NCI-H1930 (cell line): ENCODE measurements at places on chromosomes 4 and X.
A peak's percentile ranks its signal among the peaks of the same experiment; 100 is the strongest.

DNA sequence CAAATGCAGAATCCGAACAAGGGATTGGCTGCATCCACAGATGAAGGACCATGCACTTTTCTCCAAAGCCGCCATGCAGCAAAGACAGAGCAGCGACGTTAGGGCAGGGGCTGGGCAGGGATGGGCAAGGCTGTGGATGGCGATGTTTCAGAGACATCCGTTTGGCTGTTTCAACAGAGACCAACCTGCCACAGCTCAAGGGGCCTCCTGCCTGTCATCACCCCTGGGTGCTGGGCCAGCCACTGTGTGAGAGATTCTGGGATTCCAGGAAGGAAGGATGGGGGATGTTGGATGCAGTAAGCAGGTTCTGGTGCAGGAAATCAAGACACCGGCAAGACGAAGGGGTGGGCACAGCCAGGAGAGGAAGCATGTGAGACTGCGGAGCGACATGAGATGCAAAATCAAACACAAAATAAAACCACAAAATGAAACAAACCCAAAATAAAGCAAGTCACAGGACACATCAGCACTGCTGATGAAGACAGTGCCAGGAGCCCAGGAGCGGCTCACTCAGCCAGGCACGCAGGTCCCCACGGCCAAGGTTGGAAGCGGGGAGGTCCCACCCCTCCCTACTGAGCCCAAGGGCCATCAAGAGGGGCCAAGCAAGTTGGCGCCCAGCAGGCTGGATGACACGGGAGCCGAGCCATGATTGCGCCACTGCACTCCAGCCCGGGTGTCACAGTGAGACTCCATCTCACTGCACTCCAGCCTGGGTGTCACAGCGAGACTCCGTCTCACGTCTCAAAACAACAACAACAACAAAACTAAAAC lies 68.1 kb downstream of the FAM53A start:
- DNase-seq, result no peak

DNA sequence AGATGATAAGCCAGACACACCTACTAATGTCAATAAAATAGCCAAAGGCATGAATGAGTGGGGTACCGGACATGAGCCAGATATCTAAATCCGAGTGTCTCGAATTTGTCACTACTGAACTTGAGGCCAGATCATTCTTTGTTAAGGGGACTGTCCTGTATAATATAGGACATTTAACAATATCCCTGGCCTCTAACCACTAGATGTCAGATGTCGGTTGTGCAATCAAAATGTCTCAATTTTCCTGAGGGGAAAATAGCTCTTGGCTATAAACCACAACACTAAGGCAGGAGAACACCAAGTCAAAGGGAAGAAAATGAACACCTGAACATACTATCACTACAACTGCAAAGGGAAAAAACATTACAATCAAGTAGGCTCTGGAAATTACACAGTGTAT lies 154.5 kb downstream of the GPM6A start:
- no peak for DNase-seq

DNA sequence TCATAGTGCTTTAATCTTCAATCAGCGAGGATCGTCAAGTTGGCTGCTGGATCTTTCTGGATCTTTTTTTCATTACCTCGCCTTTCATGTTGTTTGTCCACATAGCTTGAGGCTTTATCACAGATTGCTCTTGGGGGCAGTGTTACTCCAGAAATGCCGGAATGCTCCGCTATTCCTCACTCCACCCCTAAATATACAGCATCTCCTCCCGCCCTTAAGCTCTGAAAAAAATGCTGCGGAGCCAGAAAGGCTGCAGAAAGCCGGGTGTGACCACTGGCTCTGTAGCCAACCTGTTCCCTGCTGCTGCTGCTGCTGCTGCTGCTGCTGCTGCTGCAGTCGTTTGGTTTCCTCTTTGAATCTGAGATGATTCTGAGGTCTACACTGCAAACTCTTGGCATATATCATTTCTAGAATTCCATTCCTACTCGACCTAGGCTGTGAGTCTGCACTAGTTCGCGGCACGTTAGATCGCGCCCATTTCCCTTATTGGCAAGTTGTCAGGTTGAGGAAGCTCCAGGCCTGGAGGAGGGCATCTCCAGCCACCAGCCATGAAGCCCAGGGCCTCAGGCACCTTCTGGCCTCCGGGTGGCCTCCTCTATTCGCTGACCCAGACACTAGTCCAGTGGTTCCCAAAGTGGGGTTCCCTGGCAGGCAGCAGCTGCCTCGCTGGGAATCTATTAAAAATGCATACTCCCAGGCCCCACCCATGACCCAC lies 34.2 kb downstream of the WDR13 start:
- DNase-seq, result peak; percentile 46

DNA sequence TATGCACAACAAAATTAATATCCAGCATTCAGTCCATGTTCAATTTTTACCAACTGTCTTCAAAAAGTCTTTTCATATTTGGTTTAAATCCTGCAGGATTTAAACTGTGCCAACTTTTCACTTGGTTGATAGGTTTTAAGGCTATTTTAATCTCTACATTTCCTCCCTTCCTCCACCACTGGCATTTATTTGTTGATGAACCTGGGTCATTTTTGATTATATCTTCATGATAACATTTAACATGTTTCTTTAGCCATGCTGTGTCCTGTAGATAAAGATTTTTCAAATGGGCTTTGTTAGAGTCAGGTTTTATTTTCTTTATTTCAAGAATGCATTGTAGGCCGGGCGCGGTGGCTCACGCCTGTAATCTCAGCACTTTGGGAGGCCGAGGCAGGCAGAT lies 216.4 kb downstream of the ARHGAP10 start:
- DNase-seq, result no peak

- DNase-seq, result no peak
Measured at GRCh38 chr4:98341309-98341708, 80.1 kb downstream of the RAP1GDS1 start.

- DNase-seq, result peak; percentile 69
Measured at GRCh38 chr4:164383358-164384220, 370.3 kb upstream of the SMIM31 start.

- no peak for DNase-seq
Measured at GRCh38 chr4:133402616-133403015, 253.5 kb downstream of the PCDH10 start.

- DNase-seq, result no peak
Measured at GRCh38 chr4:89334311-89334710, 26.7 kb upstream of the GPRIN3 start.

DNA sequence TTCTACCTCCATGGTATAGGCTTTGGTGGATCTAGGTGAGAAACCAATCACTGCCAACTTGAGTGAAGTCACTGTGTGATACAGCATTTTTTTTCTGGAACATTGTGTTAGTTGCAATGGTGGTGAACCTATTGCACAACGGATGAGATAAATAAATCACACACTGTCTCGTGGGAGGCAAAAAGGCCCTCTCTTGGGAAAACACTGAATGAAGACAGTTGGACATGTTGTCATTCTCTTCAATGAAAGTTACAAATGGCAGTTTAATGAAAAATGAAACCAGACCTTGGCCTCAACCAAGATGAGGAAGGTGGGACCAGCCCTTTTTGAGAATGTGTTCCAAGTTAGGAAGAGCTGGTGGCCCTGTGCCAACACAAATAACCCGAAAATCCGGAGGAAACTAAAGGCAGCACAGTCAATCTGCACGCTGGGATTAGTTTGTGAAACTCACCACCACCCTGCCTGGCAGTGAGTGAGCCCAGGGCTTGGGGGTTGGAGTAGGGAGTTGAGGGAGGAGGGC lies 5.4 kb upstream of the ADGRG2 start:
- DNase-seq, result no peak

- DNase-seq, result no peak
Measured at GRCh38 chrX:1205681-1206611, 6.5 kb downstream of the CRLF2 start.
